ENCODE measurements at places on chromosomes 7 and 10. TPM values are rescaled to one million over a fixed set of nuclear protein-coding genes. Genes with fewer than 3 reads are reported as not detected.

The RNF148 gene
- 0.63 TPM for total RNA-seq

The PILRA gene
- 6.5 TPM for total RNA-seq

The TIMM23 gene
- 59.2 TPM for total RNA-seq

The NAT16 gene
- not detected for total RNA-seq

The SLC26A5 gene
- total RNA-seq, result not detected

The MSS51 gene
- 1.2 TPM for total RNA-seq

The FFAR4 gene
- 1.4 TPM for total RNA-seq

The ZNF425 gene
- total RNA-seq, result 0.79 TPM

The LRIT1 gene
- not detected for total RNA-seq

The PON1 gene
- not detected for total RNA-seq

The EN2 gene
- 0.15 TPM for total RNA-seq

The GRM3 gene
- total RNA-seq, result 0.18 TPM

The RASA4B gene
- total RNA-seq, result 3.2 TPM

The PAPOLB gene
- 0.06 TPM for total RNA-seq

The FAM20C gene
- 62.5 TPM for total RNA-seq

The LRGUK gene
- 0.12 TPM for total RNA-seq

The FANK1 gene
- 0.88 TPM for total RNA-seq

The FERD3L gene
- total RNA-seq, result not detected

The CDC14C gene
- total RNA-seq, result not detected

The GLRX3 gene
- 53.5 TPM for total RNA-seq

The CCZ1B gene
- total RNA-seq, result 27.2 TPM

The HDAC9 gene
- 16.0 TPM for total RNA-seq

The CPN1 gene
- total RNA-seq, result not detected

The CAMK2B gene
- total RNA-seq, result 75.8 TPM

The C10orf90 gene
- total RNA-seq, result 0.15 TPM

The UPK3B gene
- 3.7 TPM for total RNA-seq

The NEUROG3 gene
- total RNA-seq, result 0.27 TPM

The GIMAP2 gene
- 9.2 TPM for total RNA-seq

The LIPK gene
- total RNA-seq, result not detected

The PKD2L1 gene
- total RNA-seq, result not detected

The CPA2 gene
- total RNA-seq, result 0.38 TPM

The AP1S1 gene
- 14.9 TPM for total RNA-seq

All from left cardiac atrium (tissue), 4 donors.